ENCODE measurements at places on chromosomes 6 and 20.

DNA sequence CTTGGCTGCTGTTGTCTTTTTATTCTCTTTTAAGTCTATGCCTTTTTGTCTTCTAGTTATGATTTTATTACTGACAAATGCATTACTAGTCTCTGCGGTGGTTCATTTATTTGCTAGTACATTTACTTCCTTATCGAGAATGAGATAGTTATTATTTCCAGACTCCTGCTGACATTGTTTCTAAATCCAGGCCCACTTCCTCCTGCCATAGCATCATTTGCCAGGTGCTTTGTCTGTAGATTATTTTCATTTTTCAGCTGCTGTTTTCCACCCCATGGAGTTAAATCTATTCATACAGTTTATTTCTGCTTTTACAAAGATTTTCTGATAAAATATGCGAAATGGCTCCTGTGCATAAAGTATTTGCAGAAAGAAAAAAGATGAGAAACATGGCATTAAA, 459.7 kb downstream of the MMUT start:
- DNase-seq, result peak; percentile 4

GRCh38 chr20:32329817-32330554, 28.1 kb upstream of the ASXL1 start:
- peak; percentile 96 for DNase-seq

- no peak for DNase-seq
Measured at GRCh38 chr6:166921570-166921969, 34.8 kb downstream of the RNASET2 start.

DNA sequence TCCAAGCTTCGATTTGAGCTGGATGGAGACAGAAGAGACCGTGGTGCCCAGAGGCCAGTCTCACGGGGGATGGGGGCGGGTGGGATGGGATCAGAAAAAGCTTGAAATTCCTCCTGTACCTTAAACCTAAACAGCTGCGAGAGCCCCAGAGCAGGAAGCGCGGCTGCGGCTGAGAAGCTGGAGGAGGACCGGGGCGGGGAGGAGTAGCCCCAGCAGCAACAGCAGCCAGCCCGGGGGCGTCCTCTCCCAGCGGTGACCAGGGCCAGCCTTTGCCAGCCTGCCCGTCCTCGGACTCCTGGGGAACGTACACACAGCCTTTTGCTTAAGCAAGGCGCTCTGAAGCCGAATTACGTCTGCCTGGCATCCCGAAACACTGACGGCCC, 17.4 kb upstream of the PRDM13 start:
- DNase-seq, result no peak

DNA sequence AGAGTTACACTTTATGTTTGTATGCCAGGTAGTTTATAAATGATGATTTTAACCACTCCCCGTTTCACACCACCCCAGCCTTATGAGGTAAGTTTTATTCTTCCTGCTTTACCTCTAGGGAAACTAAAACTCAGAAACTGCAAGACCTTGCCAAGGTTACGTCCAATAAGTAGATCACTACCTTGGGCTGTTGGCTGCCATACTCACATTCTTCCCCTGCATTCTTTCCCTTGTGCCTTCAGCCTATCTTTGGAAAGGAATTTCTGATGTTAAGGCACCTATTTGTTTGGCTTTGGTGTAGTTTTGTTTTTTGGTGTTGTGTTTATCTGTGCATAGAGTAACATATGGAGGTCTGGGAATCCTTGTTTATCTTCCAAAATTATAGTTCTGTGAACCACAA, 122.1 kb downstream of the UST start:
- DNase-seq, result no peak

- no peak for DNase-seq
Measured at GRCh38 chr6:33273924-33274902, 2.3 kb downstream of the RPS18 start.

DNA sequence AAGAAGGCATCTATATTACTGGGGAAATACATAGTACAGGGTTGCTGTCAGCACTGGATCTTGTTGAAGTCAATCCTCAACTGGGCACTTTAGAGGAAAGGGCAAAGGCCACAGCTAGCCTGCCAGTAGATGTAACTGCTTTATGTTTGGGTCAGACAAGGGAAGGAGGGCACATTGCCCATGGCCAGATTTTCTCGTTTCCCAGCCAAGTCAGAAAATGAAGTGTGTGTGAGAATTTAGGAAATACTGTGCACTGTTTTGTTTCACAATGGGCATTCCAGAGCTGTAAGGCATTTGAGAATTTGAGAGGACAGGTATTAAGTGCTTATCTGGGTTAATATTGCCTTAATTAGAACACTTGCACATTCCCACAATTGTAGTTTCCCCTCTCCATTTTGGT, 183.9 kb upstream of the MCHR2 start:
- no peak for DNase-seq

GRCh38 chr6:157840776-157841175, 17.7 kb downstream of the SNX9 start:
- DNase-seq, result no peak

DNA sequence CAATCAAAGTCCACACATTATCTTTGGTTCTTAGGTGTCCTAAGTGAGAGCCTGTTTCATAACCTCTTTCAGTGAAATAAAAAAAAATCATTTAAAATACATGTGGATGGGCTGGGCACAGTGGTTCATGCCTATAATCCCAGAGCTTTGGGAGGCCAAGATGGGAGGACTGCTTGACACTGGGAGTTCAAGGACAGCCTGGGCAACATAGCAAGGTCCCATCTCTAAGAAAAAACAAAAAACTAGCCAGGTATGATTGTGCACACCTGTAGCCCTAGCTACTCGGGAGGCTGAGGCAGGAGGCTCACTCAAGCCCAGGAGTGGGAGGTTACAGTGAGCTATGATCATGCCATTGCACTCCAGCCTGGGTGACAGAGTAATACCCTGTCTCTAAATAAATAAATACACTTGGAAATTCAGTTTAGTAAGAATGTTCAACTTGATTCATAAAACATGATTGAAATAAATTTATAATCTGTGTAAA, 3.6 kb downstream of the MPC1 start:
- no peak for DNase-seq

GRCh38 chr6:111430605-111431376, 52.2 kb downstream of the REV3L start:
- DNase-seq, result no peak

Measured in NCI-H510A treated with DMSO at 0.1 percent for 48 hours (cell line).